ENCODE measurements at places on chromosomes 3 and 15.

DNA sequence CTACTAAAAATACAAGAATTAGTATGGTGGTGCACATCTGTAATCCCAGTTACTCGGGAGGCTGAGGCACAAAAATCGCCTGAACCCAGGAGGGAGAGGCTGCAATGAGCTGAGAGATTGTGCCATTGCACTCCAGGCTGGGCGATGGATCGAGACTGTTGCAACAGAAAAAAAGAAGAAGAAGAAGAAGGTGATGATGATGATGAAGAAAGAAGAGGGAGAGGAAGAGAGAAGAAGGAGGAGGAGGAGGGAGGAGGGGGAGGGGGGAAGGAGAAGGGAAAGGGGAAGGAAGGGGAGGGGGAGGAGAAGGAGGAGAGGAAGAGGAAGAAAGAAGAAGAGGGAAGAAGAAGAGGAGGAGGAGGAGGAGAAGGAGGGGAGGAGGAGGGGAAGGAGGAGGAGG lies 33.2 kb upstream of the ZNF710 start:
- DNase-seq, result peak; percentile 63

DNA sequence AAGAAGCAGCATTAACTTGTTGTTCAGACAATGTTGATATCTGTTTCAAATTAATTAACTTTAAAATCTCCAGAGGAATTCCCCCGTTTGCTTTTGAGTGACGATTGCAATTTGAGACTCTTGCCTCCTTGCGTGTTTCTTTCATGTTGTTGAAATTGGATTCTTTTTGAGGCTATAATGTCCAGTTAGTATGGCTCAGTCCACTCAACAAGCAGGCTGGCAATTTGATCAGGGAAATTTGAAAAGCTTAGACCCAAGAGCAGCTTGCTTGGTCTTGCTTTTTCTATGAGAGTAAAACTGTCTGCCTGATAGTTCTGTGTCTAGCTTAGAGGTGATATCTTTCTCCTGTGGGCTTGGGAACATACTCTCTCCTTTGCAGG lies 2.0 kb downstream of the ARID3B start:
- DNase-seq, result no peak

- DNase-seq, result no peak
Observed at GRCh38 chr3:72299321-72299802, 514.4 kb upstream of the PROK2 start.

GRCh38 chr3:46549989-46550388 lies 16.1 kb downstream of the LRRC2 start:
- no peak for DNase-seq

GRCh38 chr3:81947359-81947758 lies 185.9 kb upstream of the GBE1 start:
- DNase-seq, result no peak

DNA sequence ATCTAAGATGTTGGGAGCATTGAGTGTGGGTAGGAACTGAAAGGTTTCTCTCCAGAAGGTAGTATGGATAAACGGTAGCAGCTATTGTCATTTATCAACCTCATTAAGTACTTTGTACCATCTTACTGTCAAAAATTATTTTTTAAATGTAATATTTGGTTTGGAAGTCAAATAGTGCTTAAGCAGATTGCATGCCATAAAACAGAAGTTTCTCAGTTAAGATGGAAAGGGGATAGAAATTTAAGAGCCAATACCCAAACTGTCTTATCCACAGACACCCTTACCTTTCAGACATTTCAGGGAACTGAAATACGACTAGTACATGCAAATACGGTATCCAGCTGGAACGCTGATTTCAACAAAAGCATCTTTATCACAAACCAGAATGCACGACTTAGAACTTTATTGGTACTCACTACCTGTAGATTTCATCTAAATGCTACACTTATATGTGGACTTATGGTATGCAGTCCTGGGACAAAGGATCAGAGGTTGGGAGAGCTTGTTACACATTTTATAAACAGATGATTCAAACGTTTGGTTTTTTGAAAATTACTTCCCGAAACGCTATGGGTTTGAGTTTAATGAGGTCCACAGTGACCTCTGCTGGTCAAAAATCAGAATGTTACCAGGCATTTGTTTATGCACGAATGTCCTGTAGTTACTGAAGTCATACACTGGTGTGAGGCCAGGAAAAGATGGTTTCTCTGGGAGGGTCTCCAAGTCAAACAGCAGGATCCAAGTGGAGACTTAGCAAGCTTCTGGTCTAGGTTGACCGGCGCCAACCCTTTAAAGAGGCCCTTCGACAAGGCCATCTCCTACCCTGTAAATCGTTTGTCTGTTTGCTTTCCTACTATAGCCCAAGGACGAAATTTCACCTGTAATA lies 45.7 kb upstream of the DUT start:
- peak; percentile 54 for DNase-seq

GRCh38 chr15:49199666-49200065 lies 29.6 kb downstream of the GALK2 start:
- no peak for DNase-seq

GRCh38 chr3:105774444-105775180 lies 94.2 kb downstream of the CBLB start:
- DNase-seq, result no peak

GRCh38 chr15:39358441-39359041 lies 222.3 kb upstream of the THBS1 start:
- DNase-seq, result no peak

DNA sequence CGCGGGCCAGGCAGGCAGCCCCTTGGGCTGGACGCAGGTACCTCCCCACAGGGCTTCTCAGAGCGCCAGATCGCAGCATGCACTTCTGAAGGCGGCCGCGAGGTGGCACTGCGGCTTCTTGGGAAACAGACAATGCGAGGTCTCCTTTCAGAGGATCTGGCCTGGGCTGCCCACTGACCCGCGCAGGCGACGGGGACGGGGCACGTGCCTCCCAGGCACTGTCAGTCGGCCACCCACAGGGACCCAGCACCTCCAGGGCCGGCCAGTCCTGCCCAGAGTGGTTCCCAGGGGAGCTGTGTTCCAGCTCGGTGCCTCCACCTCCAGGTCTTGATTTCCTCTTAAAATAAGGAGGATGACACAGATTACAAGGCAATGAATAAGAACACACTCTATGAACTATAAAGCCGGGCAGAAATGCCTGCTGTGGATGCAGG lies 24.4 kb upstream of the TXNRD3 start:
- peak; percentile 63 for DNase-seq

DNA sequence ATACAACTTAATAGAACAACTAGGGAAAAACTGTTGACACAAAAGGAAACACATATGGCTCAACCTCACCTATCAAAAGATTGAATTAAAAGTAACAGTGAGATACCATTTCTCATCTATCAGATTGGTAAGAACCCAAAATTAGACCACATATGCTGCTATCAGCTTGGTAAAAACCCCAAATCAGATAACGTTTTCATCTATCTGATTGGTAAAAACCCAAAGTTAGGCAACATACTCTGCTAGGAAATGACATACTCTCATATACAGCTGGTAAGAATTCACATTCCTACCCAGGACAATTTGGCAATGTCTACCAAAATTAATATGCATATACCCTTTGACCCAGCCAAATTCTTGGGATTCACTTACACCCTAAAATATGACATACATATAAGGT lies 26.3 kb downstream of the NRG4 start:
- no peak for DNase-seq

DNA sequence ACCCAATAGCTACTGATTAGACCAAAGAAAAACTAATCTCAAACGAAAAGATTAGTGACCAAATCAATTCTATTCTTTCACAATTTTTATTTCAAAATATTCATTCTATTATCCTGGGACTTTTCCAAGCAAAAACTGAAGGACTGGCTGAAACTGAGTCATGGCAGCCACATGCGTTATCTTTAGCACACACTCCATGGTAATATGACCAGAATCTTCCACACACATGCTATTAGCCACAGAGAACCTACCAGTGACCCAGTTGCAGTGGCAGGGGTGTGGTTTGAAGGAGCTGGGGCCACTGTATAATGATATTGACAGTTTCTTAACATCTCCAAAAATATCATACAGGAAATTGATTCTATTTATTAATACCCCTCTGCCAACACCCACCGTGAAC lies 154.8 kb upstream of the ABI3BP start:
- no peak for DNase-seq

Measured in CD14-positive monocyte (primary cell).